ENCODE measurements at places on chromosomes 1 and 21.

GRCh38 chr21:29261555-29262540 lies 36.9 kb upstream of the BACH1 start:
- DNase-seq, result no peak

- DNase-seq, result no peak
These were observed 5.8 kb downstream of the WNT3A start for GRCh38 chr1:228012555-228012954.

DNA sequence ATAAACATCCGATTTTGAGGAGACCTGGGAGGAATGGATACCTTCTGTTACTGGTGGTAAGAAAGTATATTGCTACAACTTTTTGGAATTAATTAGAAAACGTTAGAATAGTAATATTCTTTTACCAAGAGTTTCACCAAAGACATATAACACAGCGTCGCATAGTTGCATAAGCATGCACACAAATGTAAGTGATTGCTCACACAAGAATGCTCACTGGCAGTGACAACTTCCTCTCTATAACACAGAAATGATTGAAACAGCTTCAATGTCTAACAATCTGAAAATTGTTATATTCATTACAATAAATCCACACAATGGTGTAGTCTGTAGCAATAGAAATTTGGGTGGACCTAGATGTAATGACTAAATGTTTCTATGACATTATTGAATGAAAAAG lies 998.6 kb downstream of the TTLL7 start:
- DNase-seq, result no peak

- DNase-seq, result no peak
These were observed 197.7 kb downstream of the SMYD3 start for GRCh38 chr1:246309247-246309884.

- no peak for DNase-seq
These were observed 7.6 kb upstream of the DENND1B start for GRCh38 chr1:197782722-197783360.

DNA sequence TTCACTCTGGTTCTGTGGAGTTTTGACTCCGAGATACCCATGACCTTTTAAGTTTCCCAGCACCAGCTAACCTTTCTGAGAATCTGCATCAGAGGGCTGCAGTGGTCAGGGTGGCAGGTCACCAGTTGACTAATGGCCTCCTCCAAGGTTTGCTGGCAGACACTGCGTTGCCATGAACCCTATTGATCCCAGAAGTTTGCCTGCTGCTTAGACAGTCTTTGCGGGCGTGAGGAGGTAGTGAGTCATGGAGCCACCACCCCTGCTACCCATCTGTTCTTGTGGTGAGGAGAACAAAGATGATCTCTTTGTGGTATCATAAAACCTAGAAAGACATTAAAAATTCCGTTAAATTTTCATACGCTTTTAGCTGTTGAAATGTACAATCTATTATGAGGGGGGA lies 180.4 kb downstream of the FGGY start:
- peak; percentile 94 for DNase-seq

DNA sequence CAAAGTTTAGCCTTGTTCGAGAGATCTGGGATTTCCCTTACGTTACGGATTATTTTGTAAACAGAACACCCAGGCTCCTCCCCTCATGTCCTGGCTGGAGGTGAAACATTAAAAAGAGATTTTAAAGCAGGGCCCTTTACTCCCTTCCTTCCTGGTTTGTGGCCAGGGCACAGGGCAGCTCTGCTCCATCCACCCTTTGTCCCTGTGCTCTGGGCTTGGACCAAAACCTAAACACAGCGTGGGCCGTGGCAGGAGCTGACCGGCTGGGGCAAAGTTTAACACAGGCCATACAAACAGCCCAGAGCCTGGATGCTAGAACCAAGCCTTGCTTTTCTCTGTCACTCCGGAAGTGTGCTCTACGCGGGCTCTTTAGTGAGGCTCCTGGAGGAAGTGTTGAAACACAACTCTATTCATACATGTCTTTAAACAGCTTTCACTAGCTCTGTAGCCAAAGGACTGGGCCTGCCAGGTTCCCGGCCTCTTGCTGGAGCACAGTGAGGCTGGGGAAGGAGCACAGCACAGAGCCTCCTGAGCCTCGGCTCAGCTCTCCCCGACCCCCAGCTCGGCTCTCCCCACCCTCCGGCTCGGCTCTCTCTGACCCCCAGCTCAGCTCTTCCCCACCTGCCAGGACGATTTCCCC lies 84.7 kb downstream of the PDE9A start:
- DNase-seq, result no peak

- DNase-seq, result no peak
These were observed 10.7 kb downstream of the ATP1A4 start for GRCh38 chr1:160161965-160162705.

DNA sequence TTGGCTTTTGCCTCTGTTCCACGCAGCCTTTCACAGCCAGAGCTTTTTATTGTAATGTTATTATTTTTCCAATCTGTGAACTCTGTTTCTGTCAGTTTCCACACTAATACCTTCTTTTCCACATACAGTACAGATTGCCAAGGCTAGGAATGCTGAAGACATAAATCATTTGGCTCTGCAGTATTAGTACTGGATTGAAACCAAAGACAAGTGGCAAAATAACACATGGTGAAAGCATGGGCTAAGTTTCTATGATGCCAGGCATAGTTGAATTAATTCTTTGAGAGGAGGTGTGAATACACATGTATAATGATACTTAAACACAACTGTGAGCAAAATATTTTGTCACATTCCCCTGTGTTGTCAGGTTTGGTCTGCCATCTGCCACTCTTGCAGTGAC lies 73.5 kb downstream of the TMEM200B start:
- DNase-seq, result no peak

DNA sequence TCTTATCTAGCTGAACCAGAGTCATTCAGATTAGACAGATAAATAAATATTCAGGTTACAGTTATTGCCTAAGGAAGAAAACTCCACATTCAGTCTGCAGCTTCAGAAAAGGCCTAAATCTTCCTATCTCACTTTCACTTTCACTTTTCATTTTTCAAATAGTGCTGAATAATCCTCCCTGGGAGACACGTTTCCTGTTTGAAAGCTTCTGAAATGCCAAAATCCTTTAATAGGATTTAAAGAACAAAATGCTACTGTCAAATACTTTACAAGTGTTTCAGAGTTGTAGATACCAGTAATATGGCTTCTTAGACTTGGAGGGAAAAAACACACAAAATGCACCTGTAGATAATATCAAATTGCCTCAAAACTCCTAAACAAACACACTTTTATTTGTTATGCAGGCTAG lies 3.9 kb downstream of the PSMB2 start:
- peak; percentile 56 for DNase-seq

GRCh38 chr1:246705368-246705767 lies 18.8 kb upstream of the SCCPDH start:
- no peak for DNase-seq

DNA sequence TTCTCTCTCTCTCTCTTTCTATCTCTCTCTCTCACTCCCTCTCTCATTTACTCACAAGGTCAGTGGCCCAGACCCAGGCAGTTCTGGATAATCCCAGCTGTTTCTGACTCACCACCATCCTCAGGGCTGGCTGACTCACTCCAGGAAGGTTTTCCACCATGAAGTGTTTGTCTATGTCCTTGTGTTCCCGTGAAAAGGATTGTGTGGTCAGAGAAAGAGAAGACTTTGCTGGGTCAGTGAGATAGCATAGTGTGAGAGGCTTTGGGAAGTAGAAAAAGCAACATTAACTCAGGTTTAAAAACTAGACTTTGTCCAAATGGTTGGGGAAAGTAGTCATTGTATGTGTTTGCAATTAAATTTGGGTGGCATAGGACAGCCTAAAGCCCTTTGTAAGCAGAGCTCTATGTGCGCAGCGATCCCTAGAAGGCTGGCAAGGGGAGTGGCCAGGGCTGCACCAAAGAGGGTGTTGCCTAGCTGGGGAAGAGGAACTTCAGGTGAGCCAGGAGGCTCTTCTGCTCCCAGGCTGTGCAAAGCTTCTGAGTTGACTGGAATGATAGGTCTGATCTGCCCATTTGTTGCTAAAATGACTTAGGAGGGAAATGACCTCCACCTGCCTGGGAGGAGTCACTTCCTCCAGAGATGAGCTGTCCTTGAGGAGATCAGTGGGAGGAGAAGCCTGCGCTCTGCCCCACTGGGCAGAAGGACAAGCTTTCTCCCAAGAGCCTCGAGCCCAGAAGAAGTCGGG lies 4.9 kb upstream of the CAPN2 start:
- peak; percentile 98 for DNase-seq

DNA sequence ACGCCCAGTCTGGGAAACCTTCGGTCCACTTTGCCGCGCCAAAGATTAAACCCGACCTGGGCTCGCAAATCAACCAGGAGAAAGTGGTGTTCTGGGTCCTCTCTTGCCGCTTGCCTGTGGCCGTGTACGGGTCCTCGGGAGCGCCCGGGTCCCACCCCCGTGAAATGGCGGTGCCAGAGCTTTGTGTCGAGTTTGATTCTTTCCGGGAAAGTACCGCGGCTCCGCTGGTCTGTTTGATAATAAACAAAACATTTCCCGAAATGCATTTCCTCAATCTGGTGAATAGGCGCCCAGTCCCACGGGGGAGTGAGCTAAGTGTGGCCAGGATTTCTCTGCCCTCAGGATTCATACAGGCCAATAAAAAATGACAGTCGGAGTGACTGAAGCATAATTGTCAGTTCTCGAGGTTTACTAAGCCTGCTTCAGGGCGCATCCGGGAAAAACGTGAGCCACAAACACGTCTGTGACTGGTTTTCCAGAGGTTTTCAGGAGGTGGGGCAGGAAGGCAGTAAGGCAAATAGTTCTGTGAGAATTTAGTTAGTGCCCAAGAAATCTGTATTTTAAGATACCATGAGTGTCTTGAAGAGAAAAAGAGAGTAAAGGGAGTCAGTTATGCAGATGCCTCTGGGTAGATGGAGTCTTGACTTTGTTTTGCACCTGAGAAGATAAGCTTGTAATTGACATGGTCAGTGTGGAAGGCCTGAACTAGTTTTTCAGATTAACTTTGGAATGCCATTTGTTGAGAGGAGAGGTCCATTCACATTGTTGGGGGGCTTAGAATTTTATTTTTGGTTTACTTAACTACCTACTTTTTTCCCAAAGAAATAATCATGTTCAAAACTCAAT lies 675 bp downstream of the IFNAR1 start:
- DNase-seq, result peak; percentile 53

DNA sequence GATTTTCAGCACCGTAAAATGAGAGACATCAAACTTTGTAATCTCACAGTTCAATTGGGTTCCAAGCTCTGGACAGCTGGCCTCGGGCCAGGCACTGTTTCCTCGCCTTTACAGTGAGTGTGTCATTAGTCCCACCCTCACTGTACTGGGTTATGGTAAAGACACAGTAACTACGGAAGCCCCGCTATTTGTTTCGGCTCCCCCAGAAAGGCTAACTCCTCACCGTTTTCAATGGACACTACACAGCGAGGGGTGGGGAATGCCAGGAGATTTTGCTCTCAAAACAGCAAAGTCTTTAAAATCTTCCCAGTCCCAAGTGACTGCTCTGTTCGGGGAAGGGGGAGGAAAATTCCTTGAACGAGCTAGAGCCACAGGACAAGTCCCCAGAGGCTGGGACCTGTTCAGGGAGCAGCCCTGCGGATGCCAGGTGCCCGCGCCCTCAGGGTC lies 757 bp upstream of the SPSB1 start:
- no peak for DNase-seq

GRCh38 chr1:87914396-87914795 lies 585.7 kb downstream of the LMO4 start:
- no peak for DNase-seq

DNA sequence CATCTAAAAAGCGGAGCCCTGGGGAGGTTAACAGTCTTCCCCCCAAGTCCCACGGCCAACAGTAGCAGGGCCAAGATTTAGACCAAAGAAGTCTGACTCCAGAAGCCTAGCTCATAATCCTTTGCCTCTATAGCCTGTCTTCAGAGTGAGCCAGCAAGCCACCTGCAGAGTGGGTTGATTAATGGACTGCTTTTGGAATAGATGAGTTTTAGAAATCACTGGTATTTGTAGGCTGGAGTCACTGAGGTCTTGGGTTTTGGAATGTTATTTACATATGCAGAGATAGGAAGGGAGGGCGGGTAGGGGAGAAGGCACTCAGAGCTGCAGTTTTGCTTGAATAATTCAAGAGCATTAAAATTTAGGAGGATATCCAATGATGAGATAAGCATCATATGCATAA lies 90.8 kb upstream of the L1TD1 start:
- no peak for DNase-seq

GRCh38 chr1:8384577-8384976 lies 66.7 kb downstream of the SLC45A1 start:
- no peak for DNase-seq

DNA sequence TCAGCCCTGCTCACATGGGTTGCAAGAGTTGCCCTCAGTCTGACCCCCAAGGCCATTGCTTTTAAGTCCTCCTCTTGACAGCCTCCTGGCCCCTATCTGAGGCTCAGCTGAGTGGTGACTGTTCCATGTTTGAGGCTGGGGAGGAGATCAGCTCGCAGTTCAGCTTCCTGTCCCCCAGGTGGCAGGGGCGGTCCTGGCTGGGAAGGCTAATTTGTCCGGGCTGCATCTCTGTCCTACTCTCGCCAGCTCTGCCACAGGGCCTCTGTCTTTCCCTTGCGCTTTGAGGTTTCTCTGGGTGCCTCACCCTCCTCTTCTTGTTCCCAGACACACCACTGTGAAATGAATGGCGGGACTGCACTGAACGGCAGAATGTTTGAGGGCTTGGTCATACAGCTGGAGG lies 157.3 kb downstream of the KCNJ6 start:
- peak; percentile 33 for DNase-seq

- DNase-seq, result peak; percentile 33
These were observed 2.2 kb upstream of the SEMA4A start for GRCh38 chr1:156151093-156151688.

- no peak for DNase-seq
These were observed 164.4 kb upstream of the EDN2 start for GRCh38 chr1:41648844-41649243.

GRCh38 chr21:25080141-25080540 lies 527.1 kb downstream of the MRPL39 start:
- no peak for DNase-seq

- DNase-seq, result peak; percentile 42
These were observed 1.6 kb downstream of the NRIP1 start for GRCh38 chr21:15063081-15063813.

- no peak for DNase-seq
These were observed 22.9 kb downstream of the TCP10L start for GRCh38 chr21:32562426-32562825.

GRCh38 chr1:54157401-54157800 lies 4.6 kb upstream of the CDCP2 start:
- DNase-seq, result no peak

GRCh38 chr1:228471762-228472398 lies 15.3 kb upstream of the RNF187 start:
- no peak for DNase-seq

DNA sequence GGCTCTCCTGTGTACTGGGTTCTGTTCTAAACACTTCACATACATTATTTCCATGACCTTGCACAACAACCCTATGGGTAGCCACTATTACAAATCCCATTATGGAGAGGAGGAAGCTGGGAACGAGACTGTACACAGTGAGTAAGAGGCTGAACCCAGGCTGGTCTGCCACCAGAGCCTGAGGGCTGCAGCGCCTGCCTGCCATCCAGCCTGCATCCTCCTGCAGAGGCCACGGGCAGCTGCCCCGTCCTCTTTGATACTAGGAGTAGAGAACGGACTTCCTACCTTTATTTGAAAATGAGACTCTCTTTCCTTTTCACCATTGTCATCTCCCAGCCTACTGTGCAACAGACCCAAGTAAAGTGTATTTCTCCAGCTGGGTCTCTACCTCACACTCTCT lies 370.0 kb downstream of the HHAT start:
- DNase-seq, result no peak

- peak; percentile 90 for DNase-seq
These were observed 100.5 kb downstream of the AK5 start for GRCh38 chr1:77382366-77382765.

GRCh38 chr1:12405325-12406210 lies 175.7 kb downstream of the VPS13D start:
- no peak for DNase-seq

- no peak for DNase-seq
These were observed 21.8 kb downstream of the LPAR3 start for GRCh38 chr1:84871181-84871580.
